ENCODE measurements at places on chromosomes 16 and 17.

DNA sequence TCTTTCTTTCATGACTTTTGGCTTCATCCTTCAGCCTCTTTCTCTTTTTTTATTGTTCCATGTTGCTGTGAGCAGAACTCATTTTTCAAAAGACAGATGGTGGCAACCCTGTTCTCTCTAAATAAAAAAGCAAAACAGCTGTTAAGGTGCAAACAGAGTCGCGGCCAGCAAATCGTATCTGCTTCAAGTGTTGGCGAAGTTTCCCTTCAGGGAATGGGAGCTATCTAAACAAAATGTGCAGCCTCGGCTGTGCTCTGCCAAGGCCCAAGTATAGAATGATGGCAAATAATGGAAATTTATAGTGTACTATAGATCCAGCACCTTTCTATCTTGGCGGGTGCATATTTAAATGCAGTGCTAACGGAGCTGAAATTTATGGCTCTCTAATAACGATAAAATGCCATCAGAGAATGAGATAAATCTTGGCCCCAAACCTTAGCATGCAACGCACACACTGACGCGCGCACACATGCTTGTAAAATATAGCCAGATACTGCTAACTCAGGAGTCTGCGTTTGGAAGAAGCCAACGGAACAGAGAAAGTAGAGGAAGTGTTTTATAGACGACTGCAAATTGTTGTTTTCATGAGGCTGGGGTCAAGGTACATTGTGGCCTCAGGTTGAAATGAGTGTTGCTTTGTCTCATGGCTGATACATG is 315.5 kb upstream of the RBFOX1 start:
- DNase-seq, result no peak
- no peak overlapping the region for H3K27ac ChIP-seq
- no peaks in the 10 kb centered on the region for H3K27me3 ChIP-seq
- no peaks in the 10 kb centered on the region for H3K36me3 ChIP-seq
- H3K4me1 ChIP-seq, result no peaks in the 10 kb centered on the region

DNA sequence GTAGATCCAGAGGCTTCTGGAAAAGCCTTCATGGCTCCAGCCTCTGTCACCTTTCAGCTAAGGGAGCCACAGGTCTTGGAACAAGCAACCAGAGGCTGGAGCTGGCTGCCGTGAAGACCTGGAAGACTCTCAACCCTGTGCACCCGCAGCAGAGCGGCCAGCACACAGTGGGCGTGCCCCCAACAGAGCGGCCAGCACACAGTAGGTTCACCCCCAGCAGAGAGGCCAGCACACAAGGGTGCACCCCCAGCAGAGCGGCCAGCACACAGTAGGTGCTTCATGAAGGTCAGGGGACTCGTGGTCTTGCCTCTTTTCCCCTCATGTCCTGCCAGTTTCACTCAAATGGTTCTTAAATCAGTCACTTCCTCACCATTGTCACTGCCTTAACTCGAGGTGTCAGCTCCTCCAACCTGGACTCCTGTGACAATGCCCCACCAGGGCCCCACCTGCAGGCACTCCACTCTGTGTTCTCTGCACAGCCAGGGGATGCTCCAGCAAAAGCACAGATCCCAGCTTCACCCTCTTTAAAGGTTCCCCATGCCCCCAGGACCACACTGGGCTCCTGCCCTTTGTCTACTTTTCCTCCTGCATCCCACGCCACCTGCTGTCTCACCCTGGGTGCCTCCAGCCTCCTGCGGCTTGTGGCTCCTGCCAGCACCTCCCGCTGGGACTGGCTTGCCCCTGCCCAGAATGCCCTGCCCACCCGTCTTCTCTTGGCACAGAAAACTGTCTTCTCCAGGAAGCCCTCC is 42.4 kb upstream of the DOC2B start:
- H3K27me3 ChIP-seq, result no peaks in the 10 kb centered on the region

DNA sequence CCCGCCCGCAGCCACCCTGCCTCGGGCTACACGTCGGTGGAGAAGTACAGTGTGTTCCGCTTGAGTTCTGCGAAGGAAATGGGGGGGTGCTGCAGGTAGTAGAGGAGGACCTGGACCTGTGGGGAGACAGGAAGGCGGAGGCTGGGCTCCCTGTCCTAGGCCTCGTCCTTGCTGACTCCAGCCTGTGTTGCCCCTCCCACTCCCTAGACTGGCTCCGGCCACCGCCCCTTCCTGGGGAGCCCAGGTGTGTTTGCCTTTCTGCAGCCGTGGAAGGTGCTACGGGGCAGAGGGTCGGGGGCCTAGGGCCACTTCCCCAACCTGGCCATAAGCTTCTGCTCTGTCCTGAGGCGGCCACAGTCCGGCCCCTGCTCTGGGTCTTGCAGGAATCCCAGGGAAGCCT is 9.1 kb downstream of the TIMM22 start:
- H3K4me1 ChIP-seq, result peaks cover 13% of the 10 kb centered on the region
- H3K4me3 ChIP-seq, result no peak overlapping the region
- H3K36me3 ChIP-seq, result peaks cover 24% of the 10 kb centered on the region
- peak overlapping the region; percentile 14 for H3K27ac ChIP-seq
- H3K27me3 ChIP-seq, result no peaks in the 10 kb centered on the region

- no peaks in the 10 kb centered on the region for H3K36me3 ChIP-seq
- peaks cover 6% of the 10 kb centered on the region for H3K4me1 ChIP-seq
- peak; percentile 41 for DNase-seq
- H3K4me3 ChIP-seq, result no peak overlapping the region
- H3K27ac ChIP-seq, result no peak overlapping the region
Observed at GRCh38 chr17:15257258-15257788, 7.8 kb downstream of the PMP22 start.

GRCh38 chr16:67177743-67178699 is 5.7 kb downstream of the MATCAP1 start:
- H3K4me3 ChIP-seq, result peak overlapping the region; percentile 52
- peaks cover 19% of the 10 kb centered on the region for H3K4me1 ChIP-seq
- no peak for DNase-seq
- H3K36me3 ChIP-seq, result peaks cover 3% of the 10 kb centered on the region

DNA sequence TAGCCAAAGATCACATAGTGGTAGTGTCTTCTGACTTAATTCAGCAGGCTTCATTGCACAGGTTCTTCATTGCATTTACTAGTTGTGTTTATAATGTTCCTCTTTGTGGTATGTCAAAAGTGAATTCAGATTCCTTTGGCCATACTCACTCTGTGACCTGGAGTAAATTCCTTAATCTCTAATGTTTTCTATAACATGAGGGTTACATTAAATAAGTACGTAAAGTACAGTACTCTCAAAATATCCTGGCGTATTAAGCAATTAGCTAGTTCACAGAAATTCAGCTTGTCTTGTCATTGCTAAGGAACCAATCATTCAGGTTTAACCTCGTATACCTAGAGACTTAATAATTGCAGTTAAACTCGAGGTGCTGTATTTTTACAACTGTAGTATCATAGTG is 4.2 kb downstream of the RPS6KB1 start:
- no peak overlapping the region for H3K4me3 ChIP-seq
- peaks cover 30% of the 10 kb centered on the region for H3K4me1 ChIP-seq
- H3K36me3 ChIP-seq, result peaks cover 7% of the 10 kb centered on the region
- DNase-seq, result no peak

GRCh38 chr16:81539009-81539758 is 94.6 kb downstream of the CMIP start:
- no peak for DNase-seq
- no peak overlapping the region for H3K4me3 ChIP-seq
- H3K4me1 ChIP-seq, result peaks cover 30% of the 10 kb centered on the region

DNA sequence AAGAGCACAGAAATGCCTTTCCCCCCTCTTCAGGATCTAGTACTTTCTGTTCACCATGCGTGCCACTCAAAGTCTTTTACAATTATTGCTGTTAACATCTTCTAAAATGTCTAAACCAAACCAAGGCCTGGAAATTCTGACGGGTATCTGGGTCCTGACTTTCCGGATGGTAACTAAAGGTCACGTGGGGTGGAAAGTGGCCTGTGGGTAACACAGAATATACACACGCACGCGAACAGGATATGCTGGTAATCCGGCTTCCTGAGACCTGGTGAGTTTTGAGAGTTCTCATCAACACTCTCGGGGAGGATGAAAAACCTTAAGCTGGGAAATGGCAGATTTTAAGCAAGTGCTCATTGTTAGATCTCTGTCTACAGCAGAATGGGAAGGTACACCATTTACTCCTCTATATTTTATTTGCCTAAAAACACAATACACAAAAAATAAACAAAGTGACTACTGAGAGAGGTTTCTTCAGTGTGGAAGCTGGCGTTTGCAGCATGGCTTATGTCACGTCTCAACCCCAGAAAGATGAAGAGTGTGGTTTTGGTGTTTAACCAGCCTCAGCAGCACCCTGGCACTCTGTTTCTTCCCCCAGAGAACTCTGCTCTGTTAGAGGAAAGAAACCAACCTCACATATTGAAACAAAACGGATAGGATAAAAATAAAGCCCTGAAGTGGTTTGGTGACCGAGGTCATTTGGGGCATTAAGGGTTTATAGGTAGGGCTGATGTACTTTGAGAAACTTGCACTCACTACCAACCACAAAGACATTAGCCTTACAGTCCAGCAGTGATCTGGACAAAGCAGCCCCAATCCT is 37.3 kb downstream of the SMG6 start:
- peak; percentile 67 for DNase-seq
- peak overlapping the region; percentile 98 for H3K27ac ChIP-seq
- peak overlapping the region; percentile 75 for H3K4me3 ChIP-seq
- H3K36me3 ChIP-seq, result peaks cover 26% of the 10 kb centered on the region
- H3K27me3 ChIP-seq, result no peaks in the 10 kb centered on the region

GRCh38 chr17:77420804-77421629 is 280.2 kb downstream of the SEC14L1 start:
- H3K4me1 ChIP-seq, result peaks cover 30% of the 10 kb centered on the region
- no peak for DNase-seq
- no peaks in the 10 kb centered on the region for H3K27me3 ChIP-seq
- H3K4me3 ChIP-seq, result peak overlapping the region; percentile 38
- H3K36me3 ChIP-seq, result peaks cover 10% of the 10 kb centered on the region

GRCh38 chr16:17567455-17567854 is 96.7 kb upstream of the XYLT1 start:
- H3K36me3 ChIP-seq, result peaks cover 1% of the 10 kb centered on the region
- H3K4me1 ChIP-seq, result peaks cover 2% of the 10 kb centered on the region
- H3K27ac ChIP-seq, result no peak overlapping the region
- peaks cover 31% of the 10 kb centered on the region for H3K27me3 ChIP-seq
- no peak for DNase-seq

DNA sequence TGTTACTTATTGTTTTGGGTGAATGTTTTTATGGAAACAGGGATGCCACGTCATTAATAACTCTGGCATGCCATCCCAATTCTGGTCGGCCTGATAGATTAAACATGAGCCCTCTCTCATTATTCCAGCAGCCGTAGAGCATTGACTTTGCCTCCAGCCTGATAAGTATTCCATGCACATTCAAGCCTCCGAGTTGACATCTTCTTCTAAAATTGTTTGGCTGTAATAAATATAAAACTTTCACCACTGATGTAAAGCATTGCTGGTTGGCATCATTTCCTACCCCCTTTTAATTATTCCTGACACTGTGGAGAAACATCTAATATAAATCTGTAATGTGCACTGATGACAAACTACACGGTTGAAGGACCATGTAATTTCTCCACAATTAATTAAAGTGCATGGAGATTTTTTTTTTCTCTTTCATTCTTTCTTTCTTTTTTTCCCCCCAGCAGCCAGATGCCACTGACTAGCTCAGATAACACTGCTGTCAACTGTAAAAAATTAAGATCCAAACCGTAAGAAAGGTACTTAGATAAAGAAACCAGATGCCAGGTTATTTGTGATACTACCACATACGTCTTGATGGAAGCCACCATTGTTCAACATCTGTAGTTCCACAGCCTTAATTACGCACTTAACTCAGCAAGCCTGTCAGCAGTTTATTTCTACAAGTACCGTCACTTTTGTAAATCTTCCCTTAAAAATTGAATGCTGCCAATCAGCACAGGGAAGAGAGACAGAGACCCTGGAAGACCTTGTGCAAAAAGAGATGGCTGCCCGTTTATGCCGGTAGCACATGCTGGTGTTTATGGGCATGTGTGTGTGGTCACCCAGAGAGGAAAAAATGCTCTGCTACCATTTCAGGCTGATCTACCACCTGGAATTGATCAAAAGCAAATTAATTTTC is 237.7 kb downstream of the IRX3 start:
- DNase-seq, result no peak
- H3K4me1 ChIP-seq, result no peaks in the 10 kb centered on the region
- H3K36me3 ChIP-seq, result no peaks in the 10 kb centered on the region
- no peaks in the 10 kb centered on the region for H3K27me3 ChIP-seq
- H3K4me3 ChIP-seq, result no peak overlapping the region

- no peak overlapping the region for H3K4me3 ChIP-seq
- H3K27me3 ChIP-seq, result no peaks in the 10 kb centered on the region
- no peaks in the 10 kb centered on the region for H3K36me3 ChIP-seq
- DNase-seq, result no peak
- H3K4me1 ChIP-seq, result no peaks in the 10 kb centered on the region
- no peak overlapping the region for H3K27ac ChIP-seq
Observed at GRCh38 chr16:5678371-5678770, 580.8 kb upstream of the EEF2KMT start.

All from stimulated activated naive B cell treated with anti-CD40 and anti-IgM and Interleukin-4, amounts not matched to agents 10 μg/mL and 1 μg/mL and 100 μg/mL, for 72 hours (primary cell).